Kidney capillary endothelial cell (primary cell): ENCODE measurements at places on chromosomes 2 and 18.

DNA sequence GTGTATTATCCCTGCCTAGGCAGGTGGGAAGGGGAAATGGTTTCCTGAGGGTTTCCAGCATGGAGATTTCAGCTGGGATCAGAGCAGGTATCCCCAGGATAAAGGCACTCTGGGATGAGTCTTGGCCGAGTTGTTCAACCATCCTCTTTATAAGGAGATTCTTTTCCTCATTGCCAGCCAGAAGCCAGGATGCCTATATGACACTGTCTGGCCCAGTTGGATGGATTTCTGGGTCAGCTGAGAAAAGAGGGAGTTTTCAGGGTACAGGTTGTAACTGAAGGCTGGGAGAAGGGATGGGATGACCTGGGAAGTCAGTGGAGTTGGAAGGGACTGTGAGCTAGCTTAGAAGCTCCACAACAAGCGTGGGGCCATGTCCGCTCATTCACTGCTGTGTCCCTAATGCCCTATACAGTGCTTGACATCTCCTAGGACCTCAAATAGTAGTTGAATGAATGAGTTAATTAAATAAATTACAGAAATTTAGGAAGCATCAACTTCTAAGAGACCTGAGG lies 8.3 kb downstream of the RHOB start:
- no peak for DNase-seq

DNA sequence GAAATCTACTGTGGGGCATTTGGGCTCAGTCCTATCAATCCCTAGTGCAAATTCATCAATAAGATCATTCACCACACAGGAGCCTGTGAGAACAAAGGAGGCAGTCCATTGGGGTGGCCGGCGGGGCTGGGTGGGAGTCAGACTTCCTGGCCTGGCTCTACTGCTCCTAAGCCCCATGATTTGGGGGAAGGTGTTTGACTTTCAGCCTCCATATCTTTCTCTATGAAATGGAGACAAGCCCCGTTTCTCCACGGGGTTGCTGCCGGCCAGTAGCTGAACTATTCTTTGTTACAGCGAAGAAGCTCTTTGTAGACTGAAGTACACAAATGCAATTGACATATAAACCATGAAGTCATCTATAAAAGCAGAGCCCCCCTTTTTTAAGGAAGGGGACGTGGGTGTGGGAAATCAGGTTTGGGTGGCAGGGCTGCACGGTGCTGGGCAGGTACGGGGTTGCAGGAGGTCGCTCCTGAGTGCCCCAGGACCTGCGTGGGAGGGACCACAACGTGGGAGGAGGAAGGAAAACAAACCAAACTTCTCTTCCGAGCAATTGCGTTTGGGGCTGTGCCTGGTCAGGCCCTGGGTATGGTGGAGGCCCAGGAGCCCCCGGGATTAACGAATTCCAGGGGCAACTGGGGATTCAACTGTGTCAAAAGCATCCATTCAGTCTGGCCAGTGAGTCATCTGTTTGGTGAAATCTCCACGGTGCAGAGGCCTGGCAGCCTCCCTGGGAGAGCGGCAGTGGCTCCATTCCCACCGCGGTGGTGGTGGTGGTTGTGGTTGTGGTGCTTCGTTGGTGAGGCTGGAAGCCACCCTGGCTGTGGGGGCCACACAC lies 18.2 kb downstream of the FBLN7 start:
- no peak for DNase-seq

- peak; percentile 92 for DNase-seq
Measured at GRCh38 chr18:57819671-57820460, 16.8 kb upstream of the ATP8B1 start.

DNA sequence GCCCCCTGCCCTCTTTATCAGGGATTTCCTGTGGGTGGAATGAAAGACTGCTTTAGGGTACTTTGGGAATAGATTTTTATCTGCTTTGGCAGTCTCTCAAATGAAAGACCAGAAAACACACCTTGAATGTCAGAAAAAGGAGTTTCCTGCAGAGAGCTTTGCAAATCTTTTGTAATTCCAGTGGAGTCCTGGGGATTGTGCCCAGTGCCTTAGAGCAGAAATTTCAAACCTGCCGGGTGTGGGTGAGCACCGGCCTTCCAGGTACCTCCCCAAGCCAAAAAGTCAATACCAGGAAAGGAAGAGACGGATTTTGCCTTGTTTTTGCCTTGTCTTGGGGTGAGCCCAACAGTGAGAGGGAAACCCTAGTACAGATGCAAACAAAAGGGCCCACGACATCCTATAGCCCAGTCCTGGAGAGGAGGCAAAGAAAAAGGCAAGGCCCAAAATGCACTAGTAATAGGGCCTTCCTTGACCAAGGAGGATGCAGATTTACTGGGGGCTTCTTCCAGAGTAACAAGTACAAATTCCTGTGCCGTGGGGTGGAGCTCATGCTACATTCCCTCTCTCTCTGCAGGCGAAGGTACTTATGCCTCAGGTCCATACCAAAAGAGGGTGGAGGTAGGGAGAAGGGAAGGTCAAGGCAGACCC lies 36.4 kb downstream of the FOXI3 start:
- no peak for DNase-seq

DNA sequence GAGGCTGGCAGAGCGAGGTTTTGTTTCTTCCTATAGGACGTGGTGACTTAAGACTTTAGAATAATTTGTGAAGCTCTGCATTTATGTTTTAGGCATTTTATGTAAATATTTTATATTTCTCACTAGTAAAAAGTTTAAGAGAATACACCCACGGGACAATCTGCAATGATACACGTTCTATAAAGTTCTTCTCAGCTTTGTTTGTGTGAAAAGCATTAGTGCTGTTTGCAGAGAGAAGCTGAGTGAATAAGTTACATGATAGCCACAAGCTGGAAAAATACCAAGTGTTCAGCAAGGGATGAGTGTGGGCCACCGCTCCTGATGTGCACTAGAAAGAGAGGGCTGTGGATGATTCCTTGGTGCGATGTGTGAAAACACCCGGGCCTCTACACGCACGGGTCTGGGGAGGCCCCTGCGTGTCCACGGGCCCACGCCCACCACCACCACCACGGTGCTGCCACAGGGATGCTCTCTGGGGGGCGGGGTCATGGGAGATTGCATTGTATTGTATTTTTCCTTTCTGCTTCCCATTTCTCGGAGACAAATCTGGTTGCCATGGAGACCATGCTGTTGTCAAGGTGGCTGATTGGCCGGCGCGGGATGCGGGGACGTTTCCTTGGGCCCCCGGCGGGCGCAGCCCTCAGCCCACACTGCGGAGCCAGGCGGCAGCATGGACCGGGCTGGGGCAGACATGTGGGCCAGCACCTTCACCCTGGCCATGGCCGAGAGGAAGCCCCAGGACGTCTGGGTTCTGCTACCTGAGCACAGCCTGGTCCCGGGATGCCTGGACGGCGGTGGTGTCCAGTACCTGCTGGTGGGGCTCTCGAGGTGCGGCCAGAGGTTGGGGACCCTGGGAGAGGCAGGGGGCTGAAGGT lies at the start of gene RTP5:
Gene RTP5, plus strand, starts transcription at position 643 of the 875 bp plus-strand sequence. Its CDS starts 28 bp downstream, at position 671.
- DNase-seq, result no peak

DNA sequence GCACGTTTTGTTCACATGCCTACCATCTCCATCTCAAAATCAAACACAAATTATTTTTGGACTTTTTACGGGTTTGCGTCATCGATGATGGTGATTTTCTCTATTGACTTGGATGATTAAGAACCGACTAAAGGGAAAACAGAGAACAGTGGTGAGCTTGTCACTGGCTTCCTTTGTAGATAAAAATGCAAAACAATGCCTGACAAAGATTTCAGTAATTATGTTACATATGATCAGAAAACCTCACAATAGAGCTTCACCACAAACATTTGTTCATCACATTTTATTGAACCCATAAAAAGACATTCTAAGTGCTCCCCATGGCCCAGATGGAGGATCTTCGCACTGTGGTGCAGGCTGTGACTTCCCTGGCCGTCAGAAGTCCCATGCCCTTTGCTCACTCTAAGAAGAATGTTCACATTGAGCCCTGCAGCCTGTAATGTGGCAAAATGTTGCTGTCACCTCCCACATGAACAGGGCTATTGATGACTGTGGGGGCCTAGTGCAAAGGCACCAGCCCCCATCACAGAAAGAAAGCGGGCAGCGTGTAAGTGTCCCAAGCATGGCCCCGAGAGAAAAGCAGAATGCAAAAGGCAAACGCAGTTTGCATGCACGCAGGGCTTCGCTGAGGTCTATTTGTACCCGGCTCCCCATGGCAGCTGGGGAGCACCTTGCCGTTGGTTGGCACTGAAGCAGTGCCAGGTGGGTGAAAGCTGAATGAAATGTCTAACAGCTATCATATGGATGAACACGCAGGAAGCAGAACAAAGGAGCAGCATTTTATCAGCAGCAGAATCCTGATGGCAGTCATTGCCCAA lies 60.6 kb downstream of the BCL2 start:
- DNase-seq, result no peak

DNA sequence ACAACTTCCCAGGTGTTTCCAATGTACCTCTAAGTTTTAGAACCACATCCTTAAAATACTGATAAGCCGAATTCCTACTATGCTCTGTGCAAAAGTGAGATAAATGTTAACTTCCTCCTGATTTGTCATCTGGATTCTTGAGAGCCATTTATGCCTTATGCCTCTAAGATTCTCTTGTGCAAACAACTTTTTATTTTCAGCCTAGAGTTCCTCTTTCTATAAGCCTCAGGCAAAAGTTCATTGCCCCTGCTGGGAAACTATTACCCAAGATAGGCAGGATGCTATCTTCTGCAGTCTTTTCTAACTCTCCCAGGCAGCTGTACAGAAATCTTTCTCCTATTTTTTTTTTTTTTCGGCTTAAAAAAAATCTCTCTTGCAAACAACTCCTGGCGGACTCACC lies 216.1 kb downstream of the KCNJ3 start:
- DNase-seq, result no peak

- DNase-seq, result no peak
Measured at GRCh38 chr2:164843346-164843911, 1.8 kb upstream of the COBLL1 start.

- no peak for DNase-seq
Measured at GRCh38 chr18:26403491-26403890, 144.9 kb downstream of the KCTD1 start.

DNA sequence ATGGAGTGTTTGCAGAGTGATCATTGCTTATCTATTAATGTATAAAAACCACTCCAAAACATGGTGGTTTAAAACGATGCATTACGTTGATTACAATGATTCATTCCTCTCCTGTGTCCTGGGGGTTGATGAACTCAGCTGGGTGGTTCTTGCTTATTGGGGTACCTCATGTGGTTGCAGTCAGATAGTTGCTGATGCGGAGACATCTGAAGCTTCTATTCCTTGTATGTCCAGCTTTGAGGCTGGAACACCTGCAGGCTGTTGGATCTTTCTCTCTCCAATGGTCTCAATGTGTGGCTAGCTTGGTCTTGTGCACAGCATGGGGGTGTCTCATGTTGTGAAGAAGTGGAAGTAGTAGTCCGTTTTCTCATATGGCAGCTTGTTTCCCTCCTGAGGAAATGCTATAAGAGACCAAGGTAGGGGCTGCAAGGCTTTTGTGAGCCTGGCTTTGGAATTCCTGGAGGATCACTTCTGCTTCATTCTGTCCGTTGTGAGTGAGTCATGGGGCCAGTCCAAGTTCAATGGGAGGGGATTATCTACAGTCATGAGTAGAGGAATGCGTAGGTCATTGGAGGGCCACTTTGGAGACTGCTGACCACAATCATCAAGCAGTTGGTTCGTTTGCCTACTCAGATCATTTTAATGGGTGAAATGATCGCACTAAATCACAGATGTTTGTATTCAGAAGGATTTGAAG lies 601.0 kb downstream of the SLC4A3 start:
- no peak for DNase-seq

DNA sequence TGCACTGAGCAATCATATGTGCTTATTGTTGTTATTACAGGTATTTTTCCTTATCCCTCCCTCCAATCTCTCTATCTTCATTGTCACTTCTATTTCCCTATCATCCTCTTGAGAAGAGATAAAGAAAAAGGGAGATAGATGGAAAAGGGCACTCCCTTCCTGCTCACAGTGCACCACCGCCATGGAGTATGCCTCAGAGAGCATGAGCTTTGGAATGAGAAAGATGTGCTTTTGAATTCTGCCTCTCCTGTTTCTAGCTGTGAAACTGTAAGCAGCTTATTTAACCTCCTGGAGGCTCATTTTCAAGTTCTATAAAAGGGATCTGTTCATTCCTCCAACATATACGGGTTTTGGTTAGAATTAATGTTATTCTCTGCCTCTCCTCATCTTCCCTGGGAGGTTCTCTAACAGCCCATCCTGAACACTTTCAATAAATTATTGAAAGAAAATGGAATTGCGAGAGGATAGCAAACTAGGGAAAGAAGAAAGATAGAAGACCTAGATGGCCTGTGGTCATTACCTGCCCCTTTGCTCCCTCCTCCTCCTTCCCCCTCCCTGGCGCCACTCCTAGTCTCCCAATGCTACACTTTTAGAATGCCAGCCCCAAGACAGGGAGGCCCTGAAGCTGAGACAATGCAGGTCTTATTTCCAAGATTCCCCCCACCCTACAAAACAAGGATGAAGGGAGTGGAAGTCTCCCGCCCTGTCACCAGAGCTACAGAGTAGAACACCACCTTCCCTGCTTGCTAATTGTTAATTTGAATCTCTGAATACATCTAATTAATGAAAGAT lies 37.8 kb downstream of the FIGN start:
- DNase-seq, result no peak

GRCh38 chr2:107548216-107548615 lies 278.5 kb upstream of the RGPD4 start:
- DNase-seq, result no peak

GRCh38 chr2:96702098-96702785 lies 37.6 kb downstream of the LMAN2L start:
- DNase-seq, result no peak

DNA sequence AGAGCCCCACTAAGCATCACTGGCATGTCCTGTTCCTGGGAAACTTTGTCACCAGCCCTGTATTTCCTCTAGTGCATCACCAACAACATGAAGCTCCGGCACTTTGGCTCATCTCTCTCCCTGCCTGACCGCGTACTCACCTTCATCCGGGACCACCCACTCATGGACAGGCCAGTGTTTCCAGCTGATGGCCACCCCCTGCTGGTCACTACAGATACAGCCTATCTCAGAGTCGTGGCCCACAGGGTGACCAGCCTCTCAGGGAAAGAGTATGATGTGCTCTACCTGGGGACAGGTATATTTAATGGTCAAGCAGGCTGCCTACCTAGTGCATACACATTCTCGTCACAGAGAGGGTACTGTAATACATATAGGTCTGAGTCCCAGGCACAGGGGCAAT lies 21.0 kb downstream of the SEMA4F start:
- DNase-seq, result no peak

DNA sequence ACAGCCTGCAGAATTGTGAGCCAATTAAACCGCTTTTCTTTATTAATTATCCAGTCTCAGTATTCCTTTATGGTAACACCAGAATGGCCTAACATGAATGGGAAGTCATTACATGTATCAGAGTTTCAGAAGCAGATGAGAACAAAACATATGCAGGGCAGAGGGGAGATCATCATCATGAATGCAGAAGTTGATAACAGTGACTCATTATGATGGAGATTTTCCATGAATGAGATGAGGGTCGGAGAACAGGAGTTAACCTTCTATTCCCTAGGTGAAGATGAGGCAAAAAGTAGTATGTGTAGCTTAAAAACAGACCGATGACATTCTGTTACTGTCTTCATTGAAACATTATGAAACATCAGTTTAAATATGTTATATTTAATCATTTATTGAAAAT lies 59.5 kb upstream of the PPM1B start:
- DNase-seq, result no peak
